ENCODE measurements at places on chromosomes 7 and 10.

DNA sequence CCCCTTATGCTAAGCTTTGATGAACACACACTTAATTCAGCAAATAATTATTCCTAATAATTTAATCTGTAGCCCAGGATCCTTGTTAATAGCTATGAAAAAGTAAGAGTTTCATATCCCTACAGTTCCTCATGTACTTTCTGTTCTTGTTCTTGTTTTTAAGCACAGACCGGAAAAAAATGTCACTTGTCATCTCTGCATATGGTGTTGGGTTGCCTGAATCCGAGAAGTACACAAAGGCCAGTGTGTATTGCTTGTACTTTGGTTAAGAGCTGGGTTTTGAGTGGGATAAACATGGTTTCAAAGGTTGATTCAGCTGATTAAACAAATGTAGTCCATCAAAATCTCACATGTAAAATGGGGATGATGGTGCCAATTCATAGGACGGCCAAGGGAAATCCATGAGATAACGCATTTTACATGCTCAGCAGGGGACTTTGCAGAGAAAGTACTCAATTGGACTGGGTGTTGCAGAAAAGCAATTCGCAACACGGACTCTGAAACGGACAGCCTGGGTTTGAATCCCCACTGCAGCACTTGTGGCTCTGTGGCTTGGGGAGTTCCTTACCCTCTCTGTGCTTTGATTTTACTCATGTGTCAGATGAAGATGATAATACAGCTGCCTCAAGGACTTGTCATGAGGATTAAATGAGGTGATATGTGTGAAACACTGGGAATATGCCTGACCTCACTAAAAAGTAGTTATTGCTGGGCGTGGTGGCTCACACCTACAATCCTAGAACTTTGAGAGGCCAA, 71.7 kb downstream of the MAP3K8 start:
- no peak for DNase-seq
- H3K4me3 ChIP-seq: no peak overlapping the region
- no peak overlapping the region for H3K27ac ChIP-seq
- H3K4me1 ChIP-seq: peaks cover 25% of the 10 kb centered on the region

DNA sequence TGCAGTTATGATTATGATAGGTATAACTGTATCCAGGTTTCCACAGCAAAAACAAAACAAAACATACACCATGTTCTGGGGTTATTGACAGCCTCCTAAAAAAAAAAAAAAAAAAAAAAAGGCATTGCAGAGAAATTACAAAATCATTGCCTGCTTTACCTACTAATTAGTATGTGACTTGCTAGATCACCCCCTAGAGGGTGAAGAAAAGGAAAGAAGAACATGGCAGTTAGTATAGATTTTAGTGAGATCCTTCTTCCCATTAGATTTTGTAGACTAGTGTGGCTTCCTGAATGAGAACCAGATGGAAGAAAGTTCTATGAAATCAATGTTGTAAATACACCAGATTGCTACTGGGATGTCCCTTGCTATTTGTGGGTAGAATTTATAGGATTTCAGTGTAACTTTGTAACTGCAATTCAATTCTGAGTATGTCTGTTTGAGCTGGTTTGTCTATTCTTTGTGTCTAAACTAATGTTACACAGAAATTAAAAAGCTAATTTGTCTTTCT, 24.0 kb upstream of the AGBL3 start:
- peaks cover 26% of the 10 kb centered on the region for H3K27me3 ChIP-seq
- no peak overlapping the region for H3K4me3 ChIP-seq
- no peak for DNase-seq
- H3K4me1 ChIP-seq: no peaks in the 10 kb centered on the region
- no peak overlapping the region for H3K27ac ChIP-seq
- H3K36me3 ChIP-seq: no peaks in the 10 kb centered on the region

GRCh38 chr7:120441850-120442249, 168.9 kb downstream of the KCND2 start:
- no peaks in the 10 kb centered on the region for H3K4me1 ChIP-seq
- no peak overlapping the region for H3K27ac ChIP-seq
- no peaks in the 10 kb centered on the region for H3K36me3 ChIP-seq
- H3K4me3 ChIP-seq: no peak overlapping the region
- no peaks in the 10 kb centered on the region for H3K27me3 ChIP-seq

- peaks cover 2% of the 10 kb centered on the region for H3K4me1 ChIP-seq
- H3K36me3 ChIP-seq: peaks cover 3% of the 10 kb centered on the region
- no peak for DNase-seq
- no peak overlapping the region for H3K4me3 ChIP-seq
- H3K27ac ChIP-seq: no peak overlapping the region
Measured at GRCh38 chr10:95246582-95247051, 44.2 kb downstream of the PDLIM1 start.

GRCh38 chr7:27587429-27587828, 75.3 kb downstream of the HIBADH start:
- no peak overlapping the region for H3K4me3 ChIP-seq
- no peaks in the 10 kb centered on the region for H3K27me3 ChIP-seq
- H3K4me1 ChIP-seq: no peaks in the 10 kb centered on the region
- peaks cover 6% of the 10 kb centered on the region for H3K36me3 ChIP-seq

DNA sequence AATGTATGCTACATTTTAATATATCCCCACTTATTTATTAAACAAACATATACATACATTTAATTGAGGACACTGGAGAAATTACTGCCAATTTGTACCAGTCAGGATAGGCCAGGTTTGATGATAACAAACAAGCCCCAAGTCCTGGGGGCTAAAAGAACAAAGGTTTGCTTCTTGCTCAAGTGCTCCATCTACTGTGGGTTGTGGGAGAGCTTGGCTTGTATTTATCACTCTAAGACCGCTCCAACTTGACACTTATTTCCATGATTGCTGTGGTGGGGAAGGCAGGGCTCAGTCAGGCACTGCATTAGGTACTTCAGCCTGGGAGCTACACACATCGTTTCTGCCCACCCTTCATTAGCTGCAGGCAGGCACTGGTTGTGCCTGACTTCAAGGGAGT, 136.6 kb upstream of the ZNF32 start:
- H3K4me1 ChIP-seq: peaks cover 7% of the 10 kb centered on the region
- no peak for DNase-seq
- no peaks in the 10 kb centered on the region for H3K27me3 ChIP-seq
- H3K36me3 ChIP-seq: no peaks in the 10 kb centered on the region
- H3K27ac ChIP-seq: no peak overlapping the region
- no peak overlapping the region for H3K4me3 ChIP-seq

GRCh38 chr7:135205850-135206249, 5.5 kb downstream of the WDR91 start:
- H3K36me3 ChIP-seq: peaks cover 10% of the 10 kb centered on the region
- H3K27me3 ChIP-seq: no peaks in the 10 kb centered on the region
- H3K27ac ChIP-seq: no peak overlapping the region
- no peak overlapping the region for H3K4me3 ChIP-seq

DNA sequence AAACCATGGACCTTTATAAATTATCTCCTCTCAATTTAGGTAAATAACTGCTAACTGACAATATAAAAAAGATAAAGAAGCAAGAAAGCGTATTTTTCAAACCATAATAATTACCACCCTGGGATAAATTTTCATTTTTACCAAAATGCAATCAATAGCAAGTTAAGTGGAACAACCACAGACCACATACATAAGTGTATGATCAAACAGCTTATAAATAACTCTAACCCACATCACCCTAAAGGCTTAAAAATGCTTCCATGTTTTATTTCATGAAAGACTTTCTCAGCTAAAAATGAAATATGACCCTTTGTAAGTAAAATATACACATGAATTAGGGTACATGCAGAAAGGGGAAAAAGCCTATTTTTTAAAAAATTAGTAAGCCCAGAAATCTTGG, 156.5 kb downstream of the SGMS1 start:
- H3K4me3 ChIP-seq: no peak overlapping the region
- H3K36me3 ChIP-seq: peaks cover 2% of the 10 kb centered on the region
- no peak for DNase-seq
- H3K27me3 ChIP-seq: no peaks in the 10 kb centered on the region
- H3K27ac ChIP-seq: no peak overlapping the region

GRCh38 chr10:125505648-125506047, 177.3 kb downstream of the TEX36 start:
- no peak overlapping the region for H3K4me3 ChIP-seq
- peaks cover 10% of the 10 kb centered on the region for H3K27me3 ChIP-seq
- DNase-seq: no peak
- H3K4me1 ChIP-seq: no peaks in the 10 kb centered on the region
- no peaks in the 10 kb centered on the region for H3K36me3 ChIP-seq

DNA sequence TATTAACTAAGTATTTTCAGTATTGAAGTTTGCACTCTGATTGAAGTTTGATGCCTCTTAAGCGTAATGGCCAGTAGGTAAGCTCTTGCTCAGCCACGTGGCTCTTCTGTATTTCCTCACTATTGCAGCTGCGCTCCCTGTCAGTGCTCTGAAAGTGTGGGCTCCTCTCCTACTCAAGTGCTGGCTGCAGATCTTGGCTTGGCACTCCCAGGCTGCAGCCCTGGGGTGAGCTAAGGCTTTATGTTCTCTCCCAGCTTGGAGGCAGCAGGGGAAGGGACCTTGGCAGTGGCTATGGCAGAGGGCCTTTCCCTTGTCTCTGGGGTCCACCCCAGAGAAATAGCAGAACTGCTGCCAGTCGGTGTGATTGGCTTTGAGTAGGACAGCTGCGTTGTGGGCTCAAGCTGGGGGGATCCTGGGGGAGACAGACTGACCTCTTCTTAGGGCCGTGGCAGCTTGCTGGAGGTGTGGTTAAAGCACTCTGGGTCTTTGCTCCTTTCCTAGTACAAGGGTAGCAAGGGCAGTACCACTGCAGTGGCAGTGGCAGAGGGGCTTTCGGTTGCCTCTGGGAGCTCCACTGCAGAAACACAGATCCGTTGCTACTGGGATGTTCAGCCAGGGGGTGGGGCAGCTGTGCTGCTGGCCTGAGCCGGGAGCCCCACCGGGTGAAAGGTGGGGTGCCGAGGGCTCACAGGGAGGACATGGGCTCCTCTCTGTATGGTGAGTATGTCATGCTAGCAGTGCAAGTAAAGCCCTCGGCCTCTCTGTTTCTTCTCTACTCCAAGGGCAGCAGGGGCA, 100.5 kb downstream of the GLCCI1 start:
- no peak for DNase-seq
- H3K4me3 ChIP-seq: no peak overlapping the region
- peaks cover 9% of the 10 kb centered on the region for H3K36me3 ChIP-seq
- H3K27ac ChIP-seq: peak overlapping the region; percentile 43
- no peaks in the 10 kb centered on the region for H3K27me3 ChIP-seq

All from T-helper 17 cell (primary cell).